ENCODE measurements at places on chromosomes 2 and 18. TPM values are rescaled to one million over a fixed set of nuclear protein-coding genes. Genes with fewer than 3 reads are reported as not detected.

CCDC121 gene
- 10.6 TPM for total RNA-seq

TET3 gene
- 5.1 TPM for total RNA-seq

ZNF385B gene
- total RNA-seq = 0.72 TPM

CIDEA gene
- total RNA-seq = not detected

ICOS gene
- 1.7 TPM for total RNA-seq

- peak; percentile 23 for DNase-seq
Measured at GRCh38 chr2:225025917-225026571, 16.2 kb downstream of the DOCK10 start.

GRCh38 chr2:202019689-202020450 is 13.8 kb upstream of the FZD7 start:
- DNase-seq = no peak

DNA sequence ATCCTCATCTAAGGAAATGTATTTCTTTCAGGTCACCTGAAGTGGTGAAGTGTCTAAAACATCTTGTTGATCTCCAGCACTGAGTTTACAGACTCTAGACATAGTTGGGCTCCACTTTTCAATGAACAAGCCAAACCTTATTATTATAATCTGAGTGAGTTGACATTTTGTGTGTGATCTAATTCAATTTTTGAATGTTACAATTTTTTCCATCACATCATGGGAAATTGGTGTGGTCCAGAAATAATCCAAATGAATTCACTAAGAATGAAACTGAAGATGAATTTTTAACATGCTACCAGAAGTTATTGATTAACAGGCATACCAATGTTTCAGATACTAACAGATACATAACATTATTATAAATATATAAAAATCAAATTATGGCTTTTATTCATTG is 75.6 kb upstream of the EFEMP1 start:
- DNase-seq = no peak

DNA sequence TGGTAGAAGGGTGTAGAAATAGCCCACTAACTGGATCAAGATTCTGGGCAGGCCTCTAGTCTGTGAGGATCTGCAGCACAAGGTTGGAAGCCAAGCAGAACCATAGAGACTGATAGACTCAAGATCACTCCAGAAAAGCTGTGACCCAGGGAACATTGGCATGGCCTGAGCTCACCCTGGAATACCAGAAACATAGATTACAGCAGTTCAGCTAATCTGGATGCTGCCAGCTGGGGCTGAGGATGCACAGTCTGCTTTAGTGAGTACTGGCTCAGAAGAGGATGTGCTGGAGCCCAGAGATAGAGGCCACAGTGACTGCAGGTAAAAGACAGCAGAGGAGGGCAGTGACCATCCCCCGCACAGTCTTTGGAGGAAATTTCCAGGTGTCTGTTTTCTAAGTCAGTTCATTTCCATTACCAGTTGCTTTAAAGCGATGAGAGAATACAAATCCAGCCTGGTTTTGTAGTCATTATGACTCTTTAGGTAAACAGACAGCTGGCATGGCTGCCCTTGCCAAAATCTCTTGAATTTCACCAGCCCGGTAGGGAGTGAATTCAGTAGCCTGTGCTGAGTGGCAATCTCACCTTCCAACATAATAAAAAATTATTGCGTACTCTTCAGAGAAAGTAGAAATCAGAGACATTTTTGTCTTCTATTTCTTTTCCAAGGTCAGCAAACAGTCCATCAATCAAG is 119.2 kb downstream of the ANTXR1 start:
- DNase-seq = no peak

- DNase-seq = no peak
Measured at GRCh38 chr2:576292-576691, 100.9 kb downstream of the TMEM18 start.
